Mesothelial cell of epicardium (in vitro differentiated cells): ENCODE measurements at places on chromosomes 12 and 14.
A peak's percentile ranks its signal among the peaks of the same experiment; 100 is the strongest.

GRCh38 chr12:89156862-89157262 is 195.4 kb downstream of the DUSP6 start:
- DNase-seq: no peak
- no peak overlapping the region for H3K27ac ChIP-seq
- no peak overlapping the region for H3K4me3 ChIP-seq
- no peaks in the 10 kb centered on the region for H3K4me1 ChIP-seq
- H3K36me3 ChIP-seq: no peaks in the 10 kb centered on the region

GRCh38 chr14:22926316-22926715 is 2.9 kb downstream of the PRMT5 start:
- peaks cover 14% of the 10 kb centered on the region for H3K4me1 ChIP-seq
- no peaks in the 10 kb centered on the region for H3K27me3 ChIP-seq
- no peak overlapping the region for H3K4me3 ChIP-seq
- H3K27ac ChIP-seq: no peak overlapping the region
- H3K36me3 ChIP-seq: peaks cover 36% of the 10 kb centered on the region

- H3K36me3 ChIP-seq: peaks cover 14% of the 10 kb centered on the region
- no peaks in the 10 kb centered on the region for H3K27me3 ChIP-seq
- peaks cover 16% of the 10 kb centered on the region for H3K4me1 ChIP-seq
- H3K4me3 ChIP-seq: no peak overlapping the region
Observed at GRCh38 chr14:20472536-20473169, 3.4 kb downstream of the PNP start.

DNA sequence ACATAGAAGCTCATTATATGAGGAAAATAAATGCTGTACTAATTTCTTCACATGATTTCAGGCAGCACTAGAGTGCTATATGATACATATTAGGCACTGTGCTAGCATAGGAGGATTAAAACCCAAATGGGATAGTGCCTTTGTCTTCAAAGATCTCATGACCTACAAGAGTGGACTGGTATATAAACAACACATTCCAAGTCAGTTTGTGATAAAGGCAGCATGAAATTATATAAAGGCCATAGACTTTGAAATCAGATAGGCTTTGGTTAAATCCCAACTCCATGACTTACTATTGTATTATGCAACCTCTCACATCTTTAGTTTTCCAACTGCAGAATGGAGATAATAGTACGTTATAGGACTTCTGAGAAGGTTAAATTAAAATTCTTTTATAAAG is 179.7 kb downstream of the RAD51B start:
- H3K4me3 ChIP-seq: no peak overlapping the region
- H3K27ac ChIP-seq: peak overlapping the region; percentile 88
- peaks cover 11% of the 10 kb centered on the region for H3K36me3 ChIP-seq
- H3K4me1 ChIP-seq: peaks cover 22% of the 10 kb centered on the region
- no peaks in the 10 kb centered on the region for H3K27me3 ChIP-seq
- no peak for DNase-seq

DNA sequence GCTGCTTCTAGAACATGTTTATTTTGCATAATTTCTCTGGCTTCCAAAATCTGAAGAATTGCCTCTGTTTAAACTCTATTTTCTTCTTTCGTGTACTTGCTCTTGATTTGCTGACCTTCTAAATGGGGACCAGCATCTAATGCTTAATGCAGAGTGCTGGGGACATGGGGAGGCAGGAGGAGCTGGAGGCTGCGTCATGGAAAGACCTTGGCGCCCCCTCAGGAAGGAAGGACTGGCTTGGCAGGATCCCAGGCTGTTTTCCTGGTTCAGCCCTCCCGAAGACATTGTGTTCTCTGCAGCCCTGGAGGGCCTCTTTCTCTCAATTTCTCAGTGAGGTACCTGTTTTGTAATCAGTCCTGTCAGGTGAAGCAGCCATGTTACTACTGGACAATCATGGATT is 5.5 kb downstream of the PRKCH start:
- no peak for DNase-seq
- peaks cover 2% of the 10 kb centered on the region for H3K36me3 ChIP-seq
- H3K4me1 ChIP-seq: peaks cover 15% of the 10 kb centered on the region
- no peak overlapping the region for H3K27ac ChIP-seq
- H3K27me3 ChIP-seq: peaks cover 45% of the 10 kb centered on the region
- H3K4me3 ChIP-seq: no peak overlapping the region

- no peak overlapping the region for H3K4me3 ChIP-seq
- no peak for DNase-seq
- no peaks in the 10 kb centered on the region for H3K4me1 ChIP-seq
- H3K36me3 ChIP-seq: no peaks in the 10 kb centered on the region
- H3K27me3 ChIP-seq: peaks cover 2% of the 10 kb centered on the region
- no peak overlapping the region for H3K27ac ChIP-seq
Observed at GRCh38 chr12:48580831-48581230, 11.0 kb upstream of the LALBA start.

GRCh38 chr14:22174412-22175277 is 414.4 kb downstream of the DAD1 start:
- no peak overlapping the region for H3K4me3 ChIP-seq
- no peak overlapping the region for H3K27ac ChIP-seq
- no peak for DNase-seq
- no peaks in the 10 kb centered on the region for H3K27me3 ChIP-seq
- H3K4me1 ChIP-seq: no peaks in the 10 kb centered on the region
